Hippocampal formation (tissue), 2 donors: ENCODE measurements at places on chromosomes 7 and 10.

GRCh38 chr10:77131214-77131613, 506.4 kb downstream of the KCNMA1 start:
- no peak for DNase-seq

- DNase-seq = no peak
These were observed 4.9 kb downstream of the ZNF12 start for GRCh38 chr7:6701860-6702259.

DNA sequence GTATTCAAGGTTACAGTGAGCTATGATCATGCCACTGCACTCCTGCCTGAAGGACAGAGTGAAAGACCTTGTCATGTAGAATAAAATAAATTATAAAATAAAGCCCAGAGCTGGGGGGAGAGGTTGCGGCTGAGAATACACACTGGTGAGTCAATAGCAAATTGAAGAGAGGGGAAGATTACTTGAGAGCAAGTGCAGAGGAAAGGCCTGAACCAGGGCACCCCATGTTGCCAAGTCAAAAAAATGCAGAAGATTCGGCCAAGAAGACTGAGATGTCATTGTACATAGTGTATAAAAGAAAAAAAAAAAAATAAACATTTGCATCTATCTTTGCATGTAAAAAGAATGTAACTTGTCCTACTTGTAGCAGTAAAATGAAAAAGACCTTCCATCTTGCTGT, 32.5 kb downstream of the RHEB start:
- DNase-seq = no peak

- no peak for DNase-seq
These were observed 91.3 kb downstream of the TCF7L2 start for GRCh38 chr10:113041324-113041723.
